ENCODE measurements at places on chromosomes 2 and 18.
A peak's percentile ranks its signal among the peaks of the same experiment; 100 is the strongest.

- DNase-seq, result peak; percentile 61
These were observed 43.6 kb downstream of the MAP3K20 start for GRCh38 chr2:173119069-173119807.

DNA sequence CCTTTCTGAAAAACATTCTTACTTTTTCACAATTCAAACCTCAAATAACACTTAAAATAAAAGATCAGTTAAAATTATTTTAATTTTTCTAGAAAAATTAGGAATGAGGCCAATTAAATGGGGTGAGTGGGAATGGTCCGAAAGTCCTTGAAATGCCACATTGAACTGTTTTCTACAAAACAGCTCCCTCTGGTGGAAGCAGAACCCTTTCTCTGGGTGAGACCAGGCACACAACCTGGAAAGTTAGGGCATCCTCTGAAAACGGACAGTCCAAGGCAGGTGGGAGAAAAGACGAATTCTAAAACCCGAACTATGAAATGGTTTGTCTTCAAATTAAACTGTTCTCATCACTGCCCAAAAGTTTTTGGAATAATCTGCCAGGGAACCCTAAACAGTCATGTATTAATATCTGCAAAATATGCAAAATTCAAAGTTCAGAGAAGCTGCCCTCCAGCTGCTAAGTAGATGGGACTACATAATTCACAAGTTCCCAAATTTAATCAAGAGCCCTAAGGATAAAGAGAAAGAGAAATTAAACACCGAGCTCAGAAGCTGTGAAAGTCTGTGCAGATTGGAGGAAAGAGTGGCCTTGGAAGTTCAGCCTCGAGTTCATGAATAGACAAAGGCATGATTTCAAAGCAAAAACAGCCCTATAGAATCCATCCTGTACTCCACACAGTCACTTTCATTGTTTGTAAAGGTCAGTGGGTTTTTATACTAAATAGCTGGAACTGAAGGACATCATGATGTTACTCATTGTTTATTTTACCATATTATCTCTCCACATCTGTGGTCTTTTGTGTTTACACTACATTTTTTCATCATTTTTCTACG is 108.3 kb downstream of the PIEZO2 start:
- peak; percentile 11 for DNase-seq

- peak; percentile 61 for DNase-seq
These were observed 249.7 kb upstream of the OSR1 start for GRCh38 chr2:19607931-19608771.

DNA sequence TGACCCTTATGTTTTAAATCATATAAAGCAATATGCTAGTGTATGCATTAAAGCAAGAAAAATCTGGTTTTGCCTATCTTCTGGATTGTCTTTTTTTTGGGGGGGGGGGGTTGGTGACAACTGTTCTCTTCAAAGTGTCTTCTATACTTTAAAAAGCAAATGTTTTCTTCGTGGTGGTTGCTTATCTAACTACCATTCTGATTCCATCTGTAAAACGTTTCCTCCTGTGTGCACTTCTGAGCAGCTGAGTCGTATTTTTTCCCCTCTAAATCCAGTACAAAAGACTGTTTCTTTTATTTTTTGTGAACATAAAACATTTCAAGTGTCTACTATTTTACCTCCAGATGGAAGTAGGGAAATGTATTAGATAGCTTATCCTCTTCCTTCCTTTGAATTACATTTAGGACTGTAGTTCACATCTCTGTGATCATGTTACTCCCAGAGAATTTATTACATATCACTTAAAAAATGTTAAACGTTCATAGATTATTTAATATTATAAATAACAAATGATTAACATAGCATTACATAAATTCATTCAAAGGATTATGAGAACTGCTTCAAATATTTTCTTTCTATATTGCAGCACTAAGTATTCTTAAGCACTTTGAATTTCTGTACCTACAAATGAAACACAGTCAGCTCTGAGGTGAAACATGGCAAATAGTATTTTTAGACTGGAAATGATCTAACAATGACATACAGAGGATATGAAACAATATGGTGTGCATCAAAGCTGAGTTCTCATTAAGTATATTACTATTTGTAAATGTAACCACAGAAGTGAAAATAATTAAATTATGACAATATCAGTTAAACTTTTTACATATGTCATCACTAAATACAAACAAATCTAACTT is 56.4 kb downstream of the SCN3A start:
- no peak for DNase-seq

GRCh38 chr2:196597531-196597930 is 42.0 kb upstream of the CCDC150 start:
- peak; percentile 49 for DNase-seq

GRCh38 chr18:75247611-75248421 is 37.2 kb downstream of the TSHZ1 start:
- DNase-seq, result no peak
